ENCODE measurements at places on chromosomes 2 and 18.

- DNase-seq = no peak
These were observed 105.4 kb upstream of the MAP4K3 start for GRCh38 chr2:39542523-39542922.

- no peak for DNase-seq
These were observed 22.0 kb downstream of the ARHGAP15 start for GRCh38 chr2:143151111-143151752.

- DNase-seq = no peak
These were observed 29.0 kb upstream of the SLC35F6 start for GRCh38 chr2:26735097-26735496.

- DNase-seq = no peak
These were observed 1.1 kb downstream of the SLC38A11 start for GRCh38 chr2:164954186-164954585.

DNA sequence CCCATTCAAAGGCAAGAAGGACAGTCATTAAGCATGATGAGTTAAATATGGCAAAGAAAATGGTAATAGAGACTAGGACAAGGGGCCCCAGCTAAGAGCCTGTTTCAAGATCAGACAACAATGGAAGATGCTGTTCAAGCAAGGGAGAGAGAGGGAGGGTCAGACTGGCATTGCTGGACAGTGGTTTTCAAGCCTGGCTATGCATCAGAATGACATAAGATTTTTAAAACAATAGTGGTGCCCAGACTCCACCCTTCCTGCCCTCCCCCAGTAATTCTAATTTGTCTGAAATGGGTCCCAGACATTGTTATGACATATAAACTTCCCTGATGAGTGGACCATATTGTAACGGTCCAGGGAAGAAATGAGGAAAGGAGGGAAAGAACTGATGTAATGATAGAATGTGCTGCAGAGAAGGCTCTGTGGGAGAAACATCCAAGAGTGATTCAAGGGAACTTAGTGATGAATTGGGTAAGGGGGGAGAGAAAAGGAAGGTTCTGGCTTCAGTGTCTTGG lies 112.9 kb upstream of the TRIB2 start:
- no peak for DNase-seq

DNA sequence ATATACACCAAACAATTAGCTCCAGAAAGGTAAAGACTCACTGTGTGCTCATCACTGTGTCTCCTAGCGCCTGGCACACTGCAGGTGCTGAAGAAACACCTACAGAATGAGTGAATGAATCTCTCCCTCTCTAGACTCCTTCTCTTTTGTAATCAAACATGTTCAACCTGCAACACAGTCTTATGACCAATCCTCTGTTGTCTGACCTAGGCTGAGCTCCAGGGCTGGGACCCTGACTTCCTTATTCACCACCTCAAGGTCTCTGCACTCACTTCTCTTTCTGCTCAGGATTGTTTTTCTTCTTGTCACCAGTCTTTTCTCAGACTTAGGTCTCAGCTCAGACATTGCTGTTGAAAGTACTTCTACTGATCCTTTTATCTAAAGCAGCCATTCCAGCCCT lies 9.8 kb downstream of the CKAP2L start:
- DNase-seq = no peak

GRCh38 chr2:147663153-147663961 lies 181.5 kb upstream of the ACVR2A start:
- DNase-seq = peak; percentile 65

DNA sequence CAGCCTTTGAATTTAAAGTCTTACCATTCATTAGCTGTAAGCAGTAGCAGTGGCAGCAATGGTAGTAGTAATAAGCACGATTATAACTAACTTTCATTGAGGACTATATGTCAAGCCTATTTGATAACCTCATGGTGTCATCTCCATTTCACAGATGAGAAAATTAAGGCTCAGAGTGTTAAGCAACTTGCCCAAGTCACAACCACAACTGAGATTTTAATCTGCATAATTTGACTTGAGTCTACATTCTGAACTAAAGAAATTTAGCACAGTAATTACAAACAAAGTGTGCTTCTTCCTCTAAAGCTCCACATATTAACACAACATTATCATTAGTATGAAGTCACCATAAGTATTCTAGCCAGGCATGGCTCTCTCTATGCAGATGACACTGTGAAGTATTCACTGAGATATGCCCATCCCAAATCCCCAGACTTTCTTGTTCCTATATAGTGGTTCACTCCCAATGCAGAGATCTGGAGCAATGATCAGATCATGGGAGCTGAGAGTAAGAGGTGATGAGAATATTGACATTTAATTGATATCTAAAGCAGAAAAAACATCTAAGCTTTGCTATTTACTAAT lies 120.2 kb downstream of the ATAD2B start:
- no peak for DNase-seq

GRCh38 chr18:54134053-54134452 lies 90.4 kb downstream of the MBD2 start:
- no peak for DNase-seq

DNA sequence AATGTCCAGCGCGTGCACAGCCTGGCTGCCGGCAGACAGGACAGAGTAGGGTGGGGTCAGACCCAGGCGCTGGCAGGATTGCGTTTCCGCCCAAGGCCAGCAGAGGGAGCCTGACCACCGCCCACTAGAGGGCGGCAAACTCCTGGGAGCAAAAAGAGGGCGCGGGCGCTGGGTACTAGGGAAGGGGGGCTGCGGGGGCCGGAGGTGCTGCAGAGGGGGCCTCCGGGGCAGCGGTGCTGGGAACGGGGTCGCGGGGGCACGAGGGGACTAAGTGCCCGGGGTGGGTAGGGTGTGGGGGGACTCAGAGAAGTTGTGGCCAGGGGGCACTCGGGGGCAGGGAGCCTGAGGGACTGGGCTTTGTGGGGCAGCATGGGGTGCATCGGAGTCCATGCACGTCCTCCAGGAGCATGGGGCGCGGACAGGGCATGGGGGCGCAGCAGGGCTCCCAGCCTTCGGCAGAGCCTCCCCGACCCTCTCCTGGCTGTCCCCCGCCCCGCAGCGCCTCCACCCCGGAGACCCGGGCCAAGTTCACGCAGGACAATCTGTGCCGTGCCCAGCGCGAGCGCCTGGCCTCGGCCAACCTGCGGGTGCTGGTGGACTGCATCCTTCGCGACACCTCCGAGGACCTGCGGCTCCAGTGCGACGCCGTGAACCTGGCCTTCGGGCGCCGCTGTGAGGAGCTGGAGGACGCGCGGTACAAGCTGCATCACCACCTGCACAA lies 3.2 kb downstream of the TEKT4 start:
- peak; percentile 45 for DNase-seq

DNA sequence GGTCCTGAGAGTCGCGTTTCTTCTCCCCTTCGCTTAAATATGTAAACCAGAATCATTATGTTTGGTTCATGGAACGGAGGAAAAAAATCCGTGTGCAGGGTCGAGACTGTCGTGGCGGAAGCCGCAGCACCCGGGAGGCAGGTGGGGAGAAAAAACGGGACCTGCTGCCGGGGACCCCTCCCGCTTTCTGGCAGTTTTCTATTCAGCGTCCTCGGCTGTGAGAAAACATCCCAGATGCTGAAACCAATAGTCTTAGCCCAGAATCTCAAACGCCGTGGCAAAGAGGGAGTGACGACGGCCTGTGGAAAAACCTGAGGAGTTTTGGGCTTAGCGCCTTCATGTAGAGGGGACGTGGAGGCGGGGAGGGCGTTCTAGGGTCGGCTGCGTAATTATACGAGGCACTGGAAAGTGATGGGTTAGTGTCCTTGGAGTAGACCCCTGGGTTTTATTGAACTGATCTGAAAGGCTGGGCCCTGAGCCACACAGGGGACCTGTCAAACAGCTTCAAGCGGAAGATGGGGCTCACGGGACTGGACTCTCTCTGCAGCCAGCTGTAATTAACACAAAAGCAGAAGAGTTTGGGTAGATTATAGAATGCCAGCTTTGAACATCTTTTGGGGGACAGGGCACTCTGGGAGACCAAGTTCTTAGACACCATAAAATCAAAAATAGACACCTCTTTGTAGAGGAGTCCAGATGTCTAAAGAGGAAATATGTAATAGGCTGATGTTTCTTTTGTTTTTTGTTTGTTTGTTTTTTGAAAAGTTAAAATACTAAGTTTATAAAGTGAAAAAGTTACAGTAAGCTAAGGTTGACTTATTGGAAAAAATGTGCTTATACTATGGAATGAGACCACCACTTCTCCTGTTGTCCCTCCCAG lies 834 bp upstream of the BUB1 start:
- DNase-seq = no peak

DNA sequence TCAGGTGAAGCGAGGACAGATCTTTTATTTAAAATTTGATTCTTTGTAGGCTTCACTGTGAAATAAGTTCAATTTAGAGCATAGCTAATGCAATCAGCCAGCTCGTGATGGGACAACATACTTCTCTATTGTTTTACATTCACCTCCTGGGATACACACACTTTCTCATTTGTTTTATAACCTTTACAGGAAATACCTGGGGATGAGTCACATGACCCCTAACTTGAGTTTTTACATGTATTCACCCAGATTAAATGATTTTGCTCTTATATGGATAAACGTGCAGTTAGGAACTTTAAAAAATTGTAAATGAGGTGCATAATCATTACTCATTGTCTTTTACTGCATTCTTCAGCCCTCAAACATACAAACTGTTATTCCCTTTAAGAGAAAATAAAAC lies 152.1 kb downstream of the NEDD4L start:
- no peak for DNase-seq

GRCh38 chr18:35570182-35570581 lies 11.4 kb upstream of the GALNT1 start:
- no peak for DNase-seq

GRCh38 chr2:109284826-109285225 lies 155.8 kb downstream of the SH3RF3 start:
- no peak for DNase-seq

- DNase-seq = no peak
These were observed 95.8 kb downstream of the PAX3 start for GRCh38 chr2:222203041-222203440.

- no peak for DNase-seq
These were observed 17.4 kb upstream of the HAAO start for GRCh38 chr2:42809819-42810120.

GRCh38 chr2:219765231-219765911 lies 137.9 kb downstream of the SLC4A3 start:
- no peak for DNase-seq

DNA sequence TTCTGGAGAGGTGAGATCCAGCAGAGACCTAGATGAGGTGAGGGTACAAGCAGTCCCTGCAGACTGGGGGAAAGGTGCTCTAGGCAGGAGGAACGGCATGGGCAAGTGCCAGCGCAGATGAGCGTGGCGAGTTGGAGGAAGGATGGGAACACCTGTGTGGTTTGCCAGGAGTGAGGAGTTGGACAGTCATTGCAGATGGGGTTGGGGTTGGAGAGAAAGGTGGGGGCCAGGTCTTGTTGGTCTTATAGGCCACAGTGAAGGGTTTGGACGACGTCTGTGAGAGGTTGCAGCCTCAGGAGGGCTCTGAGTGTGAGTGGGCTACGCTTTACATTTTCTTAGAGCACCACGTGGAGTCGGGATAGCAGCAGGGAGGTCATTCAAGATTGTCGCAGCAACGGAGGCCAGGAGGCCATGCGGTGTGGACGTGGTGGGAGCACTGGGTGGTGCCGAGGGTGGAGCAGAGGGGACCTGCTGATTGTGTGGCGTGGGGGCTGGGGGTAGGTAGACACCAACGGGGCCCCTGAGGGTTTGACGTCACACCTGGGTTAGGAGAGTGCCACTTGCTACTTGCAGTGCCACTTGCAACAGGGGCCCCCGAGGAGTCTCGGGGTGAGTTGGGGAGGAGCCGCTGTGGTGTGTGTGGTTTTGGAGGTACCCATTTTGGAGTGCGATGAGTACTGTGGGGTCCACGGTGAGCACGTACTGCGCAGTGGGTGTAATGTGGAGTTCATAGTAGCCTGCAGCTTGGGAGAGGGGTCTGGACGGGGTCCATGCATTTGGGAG lies 66.2 kb downstream of the LPIN1 start:
- no peak for DNase-seq

GRCh38 chr18:44259610-44260009 lies 421.1 kb upstream of the SETBP1 start:
- DNase-seq = no peak

- peak; percentile 45 for DNase-seq
These were observed 468 bp upstream of the SATB2 start for GRCh38 chr2:199458009-199458805.

- DNase-seq = no peak
These were observed 104.6 kb upstream of the COL3A1 start for GRCh38 chr2:188869550-188869949.

- no peak for DNase-seq
These were observed 66.9 kb downstream of the TRAPPC12 start for GRCh38 chr2:3446381-3446780.

GRCh38 chr2:168976034-168976654 lies 55.0 kb downstream of the ABCB11 start:
- DNase-seq = no peak

DNA sequence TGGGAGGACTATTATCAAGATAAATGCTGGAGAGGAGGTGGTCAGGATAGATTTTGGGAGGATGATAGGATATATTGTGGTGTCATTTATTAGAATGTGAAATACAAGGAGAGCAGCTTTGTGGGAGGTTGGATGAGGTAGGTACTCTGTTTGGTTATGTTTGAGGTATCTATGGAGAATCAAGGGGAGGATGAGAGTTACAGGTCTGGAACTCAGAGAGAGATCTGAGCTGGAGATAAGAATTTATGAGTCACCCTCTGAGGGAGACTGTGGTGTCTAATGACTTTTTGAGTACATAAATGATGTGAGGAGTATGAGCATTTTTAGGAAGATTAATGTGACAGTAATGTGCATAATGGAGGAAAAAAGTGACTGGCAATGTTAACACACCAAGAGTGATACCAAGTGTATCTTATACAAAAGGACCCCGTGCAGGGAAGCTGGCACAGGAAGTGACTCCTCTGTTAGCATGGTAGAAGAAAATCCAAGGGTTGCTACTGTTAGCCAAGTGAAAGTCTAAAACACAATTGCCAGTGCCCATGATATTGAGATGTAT lies 48.2 kb downstream of the CRIM1 start:
- DNase-seq = no peak

- no peak for DNase-seq
These were observed 448.5 kb downstream of the ZEB2 start for GRCh38 chr2:144071461-144071860.

GRCh38 chr18:58566556-58567292 lies 62.2 kb downstream of the ALPK2 start:
- DNase-seq = no peak

GRCh38 chr2:221958224-221958623 lies 340.6 kb downstream of the PAX3 start:
- DNase-seq = no peak

DNA sequence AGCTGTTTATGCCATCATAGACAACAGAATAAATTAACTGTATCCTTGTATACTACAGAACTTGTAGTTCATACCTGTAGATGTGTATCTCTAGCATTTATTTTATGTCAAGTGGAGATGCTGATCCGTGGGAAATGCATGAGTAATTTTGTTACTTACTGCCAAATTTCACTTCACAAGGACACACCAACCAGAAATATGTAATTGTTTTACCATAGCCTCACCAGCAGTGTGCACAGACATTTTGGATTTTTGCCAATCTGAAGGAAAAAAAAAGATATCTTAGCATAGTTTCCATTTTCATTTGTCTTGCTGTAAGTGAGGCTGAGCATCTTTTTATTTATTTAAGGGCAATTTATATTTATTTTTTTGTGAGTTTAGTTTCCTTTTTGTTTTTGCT lies 265.1 kb upstream of the OSR1 start:
- DNase-seq = no peak

All from CD4-positive, alpha-beta memory T cell (primary cell).